Astrocyte of the cerebellum (primary cell): ENCODE measurements at places on chromosomes 16 and 17.

DNA sequence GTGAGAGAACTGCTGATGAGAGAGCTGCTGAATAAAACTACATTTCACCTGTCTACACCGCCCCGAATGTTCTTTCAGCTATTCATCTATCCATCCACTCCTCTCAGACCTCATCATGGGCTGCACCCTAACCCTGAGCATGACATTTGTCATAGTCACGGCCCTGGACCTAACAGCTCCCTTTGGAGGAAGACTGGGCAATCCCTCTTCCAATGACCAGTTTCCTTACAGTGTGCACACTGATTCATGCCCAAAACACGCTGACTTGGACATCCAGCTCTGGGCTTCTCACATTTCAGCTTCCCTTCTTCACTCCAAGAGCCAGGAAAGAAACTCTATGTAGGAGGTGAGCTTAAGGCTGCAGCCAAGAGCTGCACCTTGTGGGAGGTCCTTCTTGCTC lies 41.8 kb upstream of the ARL4D start:
- peak; percentile 79 for DNase-seq

GRCh38 chr17:49266233-49266632 lies 35.6 kb upstream of the PHOSPHO1 start:
- DNase-seq: no peak

DNA sequence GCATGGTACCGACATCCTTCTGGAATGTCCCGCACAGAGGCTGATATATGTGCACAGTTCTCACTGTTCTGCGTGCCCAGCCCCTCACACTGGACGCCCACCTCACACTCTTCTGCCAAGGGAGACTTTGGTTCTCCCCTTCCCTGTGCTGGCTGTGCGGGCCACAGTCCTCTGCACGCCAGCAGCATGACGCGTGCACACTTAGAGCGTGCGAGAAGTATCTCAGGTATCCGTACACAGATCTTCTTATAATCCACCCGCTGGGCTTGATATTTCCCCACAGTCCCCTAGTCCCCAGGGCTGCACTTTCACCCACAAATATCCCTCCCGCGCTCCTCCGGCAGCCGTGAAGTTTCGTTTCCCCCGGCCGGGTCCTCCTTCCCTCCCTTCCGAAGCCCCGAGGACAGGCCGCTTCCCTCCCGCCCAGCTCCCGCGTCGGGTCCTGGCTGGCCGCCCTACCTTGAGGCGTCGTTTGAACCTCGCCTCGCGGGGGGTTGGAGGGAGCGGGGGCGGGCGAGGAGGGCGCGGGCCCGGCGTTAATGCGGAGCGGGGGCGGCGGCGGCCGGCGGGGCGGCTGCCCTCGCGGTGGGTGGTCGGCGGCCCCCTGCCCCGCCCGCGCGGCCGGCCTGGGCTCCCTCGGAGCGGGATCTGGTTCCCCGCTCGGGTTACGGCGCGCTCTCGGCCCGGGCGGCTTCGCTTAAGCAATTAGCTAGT lies 5.0 kb upstream of the FOXF1 start:
- no peak for DNase-seq

DNA sequence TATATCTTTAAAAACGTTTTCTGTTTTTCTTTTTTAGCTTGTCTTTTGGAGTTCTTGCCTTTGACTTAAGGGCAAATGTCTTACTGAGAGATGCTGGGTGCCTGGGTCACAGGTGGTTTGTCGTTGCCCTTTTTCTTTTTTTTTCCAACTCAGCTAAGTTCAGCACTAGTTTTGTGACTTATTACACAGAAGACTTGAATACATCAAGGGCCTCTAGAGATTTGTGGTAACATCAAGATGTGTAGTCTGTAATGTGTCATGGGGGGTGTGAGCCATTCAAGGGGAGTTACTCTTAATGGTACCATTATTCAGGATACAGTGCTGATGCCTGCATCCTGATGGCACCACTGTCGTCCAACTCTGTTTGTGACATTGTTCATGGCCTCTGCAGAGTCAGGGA lies 95.1 kb downstream of the PRKCA start:
- no peak for DNase-seq

GRCh38 chr17:50365649-50366393 lies 7.2 kb downstream of the MRPL27 start:
- no peak for DNase-seq

DNA sequence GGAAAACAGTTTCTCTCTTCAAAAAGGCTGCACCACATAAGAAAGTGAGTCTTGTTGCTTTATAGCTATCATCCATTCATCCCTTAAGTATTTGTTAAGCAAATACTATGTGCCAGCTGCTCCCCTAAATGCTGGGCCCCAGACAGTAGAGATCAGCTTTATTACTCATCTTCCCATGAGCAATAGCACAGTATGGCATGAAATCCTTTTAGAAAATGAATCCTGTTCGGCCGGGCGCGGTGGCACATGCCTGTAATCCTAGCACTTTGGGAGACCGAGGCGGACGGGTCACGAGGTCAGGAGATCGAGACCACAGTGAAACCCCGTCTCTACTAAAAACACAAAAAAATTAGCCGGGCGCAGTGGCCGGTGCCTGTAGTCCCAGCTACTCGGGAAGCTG lies 99.5 kb downstream of the MYO1D start:
- DNase-seq: no peak

DNA sequence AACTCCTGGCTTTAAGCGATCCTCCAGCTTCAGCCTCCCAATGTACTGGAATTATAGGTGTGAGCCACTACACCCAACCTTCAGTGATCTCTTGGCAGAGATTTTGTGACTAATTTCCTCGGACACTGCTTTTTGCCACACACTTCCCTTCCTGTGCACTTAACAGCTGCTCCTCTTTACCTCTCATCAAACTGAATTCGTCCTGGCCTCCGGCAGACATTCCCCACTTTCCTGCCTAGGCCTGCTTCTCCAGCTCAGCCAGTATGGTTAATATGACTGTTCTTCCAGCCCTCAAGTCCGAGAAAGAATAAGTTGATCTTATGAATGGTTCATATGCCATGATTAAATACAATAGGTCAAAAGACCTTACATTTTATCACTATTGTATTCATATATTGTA lies 69.0 kb upstream of the MTMR4 start:
- no peak for DNase-seq

DNA sequence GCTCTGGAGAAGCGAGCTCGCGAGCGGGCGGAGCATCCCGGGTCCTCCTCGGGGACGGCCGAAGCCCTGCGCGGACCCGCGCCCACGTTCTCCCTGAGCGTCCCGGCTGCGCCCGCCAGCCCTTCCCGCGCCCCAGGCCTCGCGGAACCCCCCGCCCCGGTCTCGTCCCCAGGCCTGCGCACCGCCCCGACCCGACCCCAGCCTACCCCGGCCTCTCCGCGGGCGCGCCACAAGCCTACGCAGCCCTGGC lies 159 bp downstream of the USP36 start:
- DNase-seq: no peak

DNA sequence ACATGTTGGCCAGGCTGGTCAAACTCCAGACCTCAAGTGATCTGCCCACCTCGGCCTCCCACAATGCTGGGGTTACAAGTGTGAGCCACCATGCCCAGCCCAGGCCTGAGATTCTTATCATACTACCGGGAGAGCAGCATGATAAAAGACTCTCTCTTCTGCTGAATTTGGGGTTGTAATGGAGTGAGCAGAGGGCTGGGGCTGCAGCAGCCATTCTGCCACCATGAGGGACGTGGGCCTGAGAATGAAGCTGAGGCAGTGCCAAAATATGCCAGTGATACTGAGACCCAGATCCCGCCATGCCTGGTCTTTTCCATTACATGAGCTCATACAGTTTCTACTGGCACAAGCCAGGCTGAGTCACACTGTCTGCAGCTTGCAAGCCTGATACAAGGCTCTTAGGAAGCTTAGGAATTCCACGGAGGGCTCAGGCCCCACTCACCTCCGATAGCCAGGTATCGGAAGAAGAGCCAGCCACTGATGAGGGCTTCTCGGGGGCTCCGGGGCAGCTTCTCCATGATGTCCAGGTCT lies 19.6 kb upstream of the P2RX1 start:
- no peak for DNase-seq

DNA sequence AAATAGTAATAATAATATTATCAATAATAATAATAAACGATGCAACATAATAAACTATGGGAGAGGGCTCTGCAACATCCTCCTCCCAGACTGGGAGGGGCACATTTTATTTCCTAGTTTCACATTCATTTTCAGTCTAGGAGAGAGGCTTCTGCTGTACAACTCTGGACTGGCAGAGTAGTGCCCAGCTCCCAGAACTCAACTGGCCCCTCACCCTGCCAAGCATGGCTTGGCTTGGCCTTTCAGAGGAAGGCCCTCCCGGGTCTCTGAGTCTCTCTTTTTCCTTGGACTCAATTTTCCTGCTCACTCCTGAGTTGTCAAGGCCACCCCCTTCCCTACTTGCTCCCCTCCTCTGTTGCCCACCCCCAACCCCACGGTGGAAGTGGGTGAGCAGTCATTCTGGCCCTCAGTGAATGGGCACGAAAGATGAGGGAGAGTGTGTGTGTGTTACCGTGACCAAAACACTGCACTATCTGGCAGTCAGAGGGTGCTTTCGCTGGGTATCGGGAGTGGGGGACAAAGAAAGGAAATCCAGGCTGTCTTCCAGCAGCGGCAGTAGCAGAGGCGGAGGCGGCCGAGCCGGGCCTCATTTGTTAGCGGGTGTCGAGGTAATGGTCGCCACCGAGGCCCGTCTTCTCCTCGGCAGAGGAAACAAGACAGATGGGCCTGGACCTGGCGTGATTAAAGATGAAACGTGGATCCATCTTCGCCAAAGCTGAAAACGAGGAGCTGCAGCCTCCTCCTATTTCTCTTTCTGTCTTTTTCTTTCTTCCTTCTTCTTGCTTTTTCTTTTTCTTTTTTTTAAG lies 2.3 kb downstream of the HOXB4 start:
- DNase-seq: no peak

- no peak for DNase-seq
These were observed 17.1 kb upstream of the DOK4 start for GRCh38 chr16:57503366-57503765.

DNA sequence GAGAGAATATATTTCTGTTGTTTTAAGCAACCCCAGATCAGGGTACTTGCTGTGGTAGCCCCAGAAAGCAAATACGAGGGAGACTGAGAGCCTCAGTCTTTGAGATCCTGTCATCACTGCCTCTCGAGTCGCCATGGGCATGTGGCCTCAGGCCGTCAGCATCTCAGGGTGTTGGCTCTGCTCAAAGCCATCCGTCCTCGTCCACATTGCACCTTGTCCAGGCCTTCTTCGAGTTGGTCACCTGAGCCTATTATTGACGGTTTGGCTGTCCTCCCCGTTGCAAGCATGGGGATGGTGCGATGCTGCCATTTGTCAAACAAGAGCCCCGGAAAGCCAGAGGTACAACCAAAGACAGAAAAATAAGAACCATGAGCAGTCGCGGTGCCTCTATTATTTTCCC lies 136.9 kb downstream of the IRF8 start:
- no peak for DNase-seq

DNA sequence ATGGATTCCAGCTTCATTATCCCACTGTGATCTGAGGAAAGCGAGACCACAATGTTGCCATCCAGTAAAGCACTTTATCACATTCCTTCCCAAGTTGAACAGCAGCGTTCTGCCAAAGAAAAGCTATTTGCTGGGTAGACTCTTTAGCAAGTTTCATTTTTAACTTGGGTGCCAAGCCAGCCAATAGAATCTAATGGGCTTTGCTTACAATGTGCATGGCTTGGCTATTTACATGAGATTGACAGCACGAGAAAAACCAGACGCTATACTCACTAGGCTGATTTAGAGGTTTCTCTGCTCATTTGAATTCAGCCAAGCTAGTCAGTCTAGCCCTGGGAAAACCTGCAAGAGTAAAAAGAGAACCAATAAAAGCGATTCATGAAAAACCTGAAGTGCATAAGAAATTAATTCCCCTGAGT lies 108.9 kb downstream of the CDH13 start:
- peak; percentile 83 for DNase-seq

DNA sequence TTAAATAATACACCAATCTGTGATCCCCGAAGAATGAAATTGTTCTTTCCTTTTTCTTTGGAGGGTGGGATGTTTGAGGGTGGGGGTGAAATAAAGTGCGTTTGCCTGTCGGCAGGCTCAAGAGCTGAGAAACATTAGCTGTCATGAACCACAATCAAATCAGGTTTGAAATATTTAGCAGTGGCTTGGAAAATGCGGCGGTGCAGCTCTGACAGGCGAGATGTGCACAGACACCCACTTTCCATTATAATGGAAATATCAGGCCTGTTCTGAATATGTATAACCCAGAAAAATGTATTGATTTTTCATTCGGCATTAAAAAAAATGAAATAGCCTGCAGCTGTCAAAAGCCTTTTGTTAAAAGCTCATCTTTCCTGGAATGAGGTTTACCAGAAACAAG lies 212.8 kb downstream of the ZFHX3 start:
- no peak for DNase-seq

GRCh38 chr16:51635181-51635580 lies 484.1 kb upstream of the SALL1 start:
- no peak for DNase-seq

- no peak for DNase-seq
These were observed 15.2 kb downstream of the ARHGAP23 start for GRCh38 chr17:38443356-38444031.

GRCh38 chr16:57637965-57638364 lies 9.5 kb downstream of the ADGRG1 start:
- DNase-seq: no peak

DNA sequence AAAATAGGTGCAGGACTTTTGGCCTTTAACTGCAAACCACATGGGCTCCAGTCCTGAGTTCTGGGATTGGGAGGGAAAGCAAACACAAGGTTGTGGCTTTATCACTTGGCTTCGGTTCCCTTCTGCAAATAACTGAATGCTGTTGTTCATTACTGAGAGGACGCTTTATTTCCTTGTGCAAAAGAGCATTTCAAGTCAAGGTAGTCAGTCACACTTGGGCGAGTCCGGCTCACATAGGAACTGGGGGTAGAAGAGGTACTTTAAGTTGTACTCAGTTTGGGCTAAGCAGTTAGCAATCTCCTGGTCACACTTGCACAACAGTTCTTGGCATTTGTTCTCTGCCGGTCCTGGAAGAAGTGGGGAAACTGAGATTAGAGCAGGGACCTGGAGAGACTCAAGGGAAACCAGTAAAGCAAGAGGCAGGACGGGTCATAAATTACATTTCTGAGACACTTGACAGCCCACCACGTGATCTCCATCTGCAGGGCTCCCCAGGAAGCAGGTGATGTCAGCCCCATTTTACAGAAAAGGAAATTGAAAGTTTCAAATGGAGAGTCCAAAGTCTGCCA lies 21.6 kb downstream of the PLA2G10 start:
- DNase-seq: no peak

DNA sequence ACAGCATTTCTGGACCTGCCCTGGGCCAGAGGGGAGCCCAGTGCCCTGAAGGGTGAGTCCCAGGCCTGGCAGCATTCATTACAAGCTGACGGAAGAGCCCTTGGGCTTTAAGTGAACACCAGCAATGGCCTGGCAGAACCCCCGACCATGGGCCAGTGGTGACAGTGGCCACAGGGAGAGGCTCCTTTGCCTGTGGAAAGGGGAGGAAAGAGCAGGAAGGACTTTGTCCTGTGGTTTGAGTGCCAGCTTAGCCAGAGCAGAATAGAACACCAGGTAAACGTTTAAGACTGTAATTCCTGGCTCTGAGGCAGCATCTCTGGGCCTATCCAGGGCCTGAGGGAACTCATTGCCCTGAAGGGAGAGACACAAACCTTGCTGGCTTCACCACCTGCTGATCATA lies 34.3 kb upstream of the ATP2C2 start:
- no peak for DNase-seq

- no peak for DNase-seq
These were observed 31.1 kb downstream of the ADCY7 start for GRCh38 chr16:50297301-50298074.
